ENCODE measurements at places on chromosomes 2 and 18. TPM values are rescaled to one million over a fixed set of nuclear protein-coding genes. Genes with fewer than 3 reads are reported as not detected.

DNA sequence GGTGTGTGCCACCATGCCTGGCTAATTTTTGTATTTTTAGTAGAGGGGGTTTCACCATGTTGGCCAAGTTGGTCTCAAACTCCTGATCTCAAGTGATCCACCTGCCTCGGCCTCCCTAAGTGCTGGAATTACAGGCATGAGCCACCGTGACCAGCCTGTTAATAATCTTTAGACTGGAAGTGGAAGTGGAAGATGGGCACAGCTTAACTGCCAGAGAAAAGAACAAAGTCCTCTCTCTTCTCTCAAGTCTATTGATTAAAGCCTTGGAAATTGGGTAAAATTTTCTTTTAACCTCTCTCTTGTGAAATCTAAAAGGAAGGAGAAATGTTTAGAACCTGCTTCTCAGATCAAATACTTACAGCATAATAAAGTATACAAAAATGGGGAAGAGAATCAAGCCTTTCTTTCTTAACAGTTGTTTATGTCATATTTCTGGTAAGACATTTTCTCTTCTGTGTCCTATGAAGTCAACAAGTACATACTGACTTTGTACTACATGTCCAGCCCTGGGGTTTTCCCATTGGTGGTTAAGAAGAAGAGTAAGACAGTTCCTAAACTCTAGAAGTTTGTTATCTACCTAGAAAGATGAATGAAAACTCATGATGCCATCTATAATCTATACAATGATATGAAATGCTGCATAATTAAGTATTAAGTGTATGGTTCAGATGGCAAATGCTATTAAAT, 4.6 kb downstream of the TMEM169 start:
- no peak for DNase-seq

GRCh38 chr2:33903215-33903614, 304.1 kb upstream of the FAM98A start:
- DNase-seq: no peak

DNA sequence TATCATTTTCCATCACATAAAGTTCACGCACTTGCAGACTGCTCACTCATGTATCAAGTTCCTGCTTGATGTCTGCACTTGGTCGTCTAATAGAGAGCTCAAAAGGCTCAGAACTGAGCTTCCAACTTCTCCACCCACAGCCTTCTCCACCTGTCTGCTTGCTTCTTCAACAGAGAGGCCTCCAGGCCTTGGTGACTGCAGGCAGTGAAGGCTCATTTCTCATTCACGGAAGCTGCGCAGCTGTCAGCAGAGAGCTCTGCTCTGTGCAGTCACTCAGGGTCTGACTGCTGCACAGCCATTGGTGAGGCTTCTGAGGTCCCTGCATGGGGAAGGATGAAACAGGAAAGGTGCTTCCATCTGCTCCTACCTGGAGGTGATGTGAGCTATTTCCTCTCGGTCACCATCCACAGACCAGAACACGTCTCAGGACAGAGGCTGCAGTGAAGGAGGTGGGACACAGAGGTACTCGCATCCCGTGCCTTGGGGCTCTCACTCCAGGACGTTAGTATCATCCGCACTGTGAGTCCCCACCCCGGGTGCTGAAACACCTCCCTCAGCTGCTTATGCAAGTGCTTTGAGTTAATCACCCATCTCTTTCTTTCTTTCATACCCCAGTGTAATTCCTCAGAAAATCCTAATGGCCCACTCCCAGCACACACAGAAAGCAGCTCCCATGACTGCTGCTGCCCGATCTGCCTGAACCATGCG, 126.2 kb downstream of the TMEM18 start:
- DNase-seq: no peak

GRCh38 chr2:98367721-98368120, 21.5 kb downstream of the CNGA3 start:
- no peak for DNase-seq

- no peak for DNase-seq
These were observed 86.5 kb downstream of the UXS1 start for GRCh38 chr2:106107509-106108131.

DNA sequence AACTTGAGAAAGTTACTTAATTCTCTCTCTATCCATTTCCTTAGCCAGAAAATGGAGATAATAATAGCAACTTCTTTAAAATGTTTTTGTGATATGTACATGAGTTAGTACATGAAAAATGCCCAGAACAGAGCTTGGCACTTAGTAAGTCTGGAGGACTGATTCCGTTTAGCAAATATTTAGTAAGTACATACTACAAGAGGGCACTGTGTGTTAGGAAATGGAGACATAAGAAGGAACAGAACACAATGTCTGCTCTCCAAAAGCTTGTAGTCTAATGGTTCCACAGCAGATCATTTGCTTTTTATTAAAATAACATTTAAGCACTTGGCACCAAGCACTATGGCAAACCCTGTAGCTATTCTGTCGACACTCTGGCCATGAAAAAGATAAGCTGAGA, 47.5 kb upstream of the CDH20 start:
- no peak for DNase-seq

DNA sequence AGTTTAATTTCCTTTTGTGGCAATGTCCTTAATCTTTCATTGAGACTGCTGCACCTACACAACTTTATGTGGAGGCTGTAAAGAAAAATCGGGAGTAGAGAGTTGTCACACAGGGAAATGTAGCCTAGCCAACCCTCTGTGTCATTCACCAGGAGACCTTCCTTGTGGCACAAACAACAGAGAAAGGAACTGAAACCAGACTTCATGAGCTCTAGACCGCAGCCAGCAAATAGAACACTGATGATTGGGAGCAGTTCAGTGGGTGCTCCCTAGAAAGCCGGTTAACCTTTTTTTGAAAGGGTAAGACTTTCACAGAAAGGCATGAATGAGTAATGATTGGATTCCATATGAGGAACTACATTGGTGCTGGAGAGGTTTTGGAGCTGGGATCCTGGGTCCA, 1752.4 kb upstream of the CELF4 start:
- DNase-seq: no peak

Gene ELMOD3
- 22.0 TPM for total RNA-seq

Data from upper lobe of right lung (tissue), 1 donor.